ENCODE measurements at places on chromosomes 4 and X. TPM values are rescaled to one million over a fixed set of nuclear protein-coding genes. Genes with fewer than 3 reads are reported as not detected.

The DRP2 gene
- 5.8 TPM for total RNA-seq

The CENPVL2 gene
- total RNA-seq, result not detected

The RGN gene
- 6.1 TPM for total RNA-seq

The JAKMIP1 gene
- total RNA-seq, result 0.49 TPM

The SLC34A2 gene
- not detected for total RNA-seq

The SNCA gene
- total RNA-seq, result 21.9 TPM

GRCh38 chr4:157572284-157572683, 351.8 kb downstream of the GRIA2 start:
- H3K27ac ChIP-seq, result no peak overlapping the region
- no peaks in the 10 kb centered on the region for H3K27me3 ChIP-seq
- no peak overlapping the region for H3K4me3 ChIP-seq
- no peaks in the 10 kb centered on the region for H3K36me3 ChIP-seq
- H3K4me1 ChIP-seq, result no peaks in the 10 kb centered on the region

GRCh38 chrX:57902633-57903032, 7.6 kb downstream of the ZXDA start:
- no peak overlapping the region for H3K27ac ChIP-seq
- no peaks in the 10 kb centered on the region for H3K27me3 ChIP-seq
- H3K4me3 ChIP-seq, result no peak overlapping the region
- H3K4me1 ChIP-seq, result peaks cover 8% of the 10 kb centered on the region
- H3K36me3 ChIP-seq, result no peaks in the 10 kb centered on the region

GRCh38 chrX:71938371-71938770, 27.7 kb downstream of the NHSL2 start:
- no peaks in the 10 kb centered on the region for H3K27me3 ChIP-seq
- no peaks in the 10 kb centered on the region for H3K36me3 ChIP-seq
- H3K27ac ChIP-seq, result no peak overlapping the region
- no peak for DNase-seq
- H3K4me3 ChIP-seq, result no peak overlapping the region

GRCh38 chr4:111542056-111542455, 603.2 kb upstream of the FAM241A start:
- H3K27me3 ChIP-seq, result no peaks in the 10 kb centered on the region
- no peak for DNase-seq
- no peak overlapping the region for H3K27ac ChIP-seq
- no peaks in the 10 kb centered on the region for H3K4me1 ChIP-seq

- H3K36me3 ChIP-seq, result no peaks in the 10 kb centered on the region
- H3K4me1 ChIP-seq, result no peaks in the 10 kb centered on the region
- no peak for DNase-seq
- H3K4me3 ChIP-seq, result no peak overlapping the region
Measured at GRCh38 chr4:16443504-16444088, 217.3 kb upstream of the TAPT1 start.

DNA sequence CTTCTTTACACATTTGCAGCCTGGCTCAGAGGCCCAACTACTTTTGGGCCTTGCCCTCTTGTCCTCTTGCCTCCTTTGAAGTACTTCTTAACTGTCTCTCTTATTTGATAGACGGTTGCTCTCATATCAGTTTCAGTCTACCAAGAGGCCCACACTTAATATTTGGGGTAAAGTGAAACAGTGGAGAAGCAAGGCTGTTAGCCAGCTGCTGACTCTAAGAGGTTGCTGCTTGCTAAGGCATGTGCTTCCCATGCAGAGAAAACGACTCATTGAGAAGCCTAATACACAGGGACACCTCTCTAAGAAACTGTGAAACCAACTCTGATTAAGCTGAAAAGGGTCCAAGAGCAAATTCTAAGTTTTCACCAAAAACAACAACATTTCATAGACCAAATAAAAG, 94.6 kb downstream of the PPP3CA start:
- DNase-seq, result no peak
- H3K4me3 ChIP-seq, result no peak overlapping the region
- H3K4me1 ChIP-seq, result peaks cover 18% of the 10 kb centered on the region
- H3K27me3 ChIP-seq, result no peaks in the 10 kb centered on the region

- no peaks in the 10 kb centered on the region for H3K36me3 ChIP-seq
- H3K4me3 ChIP-seq, result no peak overlapping the region
- no peak overlapping the region for H3K27ac ChIP-seq
- H3K27me3 ChIP-seq, result no peaks in the 10 kb centered on the region
- no peak for DNase-seq
Measured at GRCh38 chrX:19293606-19294325, 50.0 kb upstream of the PDHA1 start.

- peaks cover 49% of the 10 kb centered on the region for H3K4me1 ChIP-seq
- H3K27me3 ChIP-seq, result no peaks in the 10 kb centered on the region
- no peak for DNase-seq
- H3K4me3 ChIP-seq, result no peak overlapping the region
Measured at GRCh38 chr4:38069271-38069760, 109.1 kb downstream of the PTTG2 start.

DNA sequence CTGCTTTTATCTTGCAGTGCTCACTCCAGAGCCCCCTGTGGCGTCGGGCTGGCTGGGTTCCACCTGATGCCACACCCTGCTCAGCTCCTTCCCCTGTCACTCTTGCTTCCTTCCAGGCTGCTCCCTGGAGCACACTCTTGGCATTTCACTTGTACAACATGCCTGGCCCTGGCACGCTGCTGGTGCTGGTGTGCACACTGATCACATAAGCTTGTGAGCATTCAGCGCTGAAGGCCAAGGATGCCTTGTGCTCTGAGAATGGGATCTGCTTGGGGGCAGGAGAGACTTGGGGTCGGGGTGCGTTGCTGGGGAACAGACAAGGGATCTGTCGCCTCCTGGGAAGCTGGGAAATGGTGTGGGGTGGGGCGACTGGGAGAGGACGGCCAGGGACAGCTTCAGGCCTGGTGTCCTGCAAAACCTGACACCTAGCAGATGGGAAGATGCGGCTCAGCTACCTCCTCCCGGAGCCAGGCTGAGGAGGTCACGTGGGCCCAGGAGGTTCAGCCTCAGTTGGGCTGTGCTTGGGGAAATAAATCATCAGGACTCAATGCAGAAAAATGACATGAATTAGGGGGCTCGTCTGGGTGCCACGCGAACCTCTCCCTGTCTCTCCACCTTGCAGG, 108.5 kb downstream of the PHKA2 start:
- no peak overlapping the region for H3K27ac ChIP-seq
- no peak for DNase-seq
- no peaks in the 10 kb centered on the region for H3K36me3 ChIP-seq

- no peaks in the 10 kb centered on the region for H3K36me3 ChIP-seq
- H3K27me3 ChIP-seq, result no peaks in the 10 kb centered on the region
Measured at GRCh38 chrX:22467571-22467970, 194.9 kb downstream of the CBLL2 start.

DNA sequence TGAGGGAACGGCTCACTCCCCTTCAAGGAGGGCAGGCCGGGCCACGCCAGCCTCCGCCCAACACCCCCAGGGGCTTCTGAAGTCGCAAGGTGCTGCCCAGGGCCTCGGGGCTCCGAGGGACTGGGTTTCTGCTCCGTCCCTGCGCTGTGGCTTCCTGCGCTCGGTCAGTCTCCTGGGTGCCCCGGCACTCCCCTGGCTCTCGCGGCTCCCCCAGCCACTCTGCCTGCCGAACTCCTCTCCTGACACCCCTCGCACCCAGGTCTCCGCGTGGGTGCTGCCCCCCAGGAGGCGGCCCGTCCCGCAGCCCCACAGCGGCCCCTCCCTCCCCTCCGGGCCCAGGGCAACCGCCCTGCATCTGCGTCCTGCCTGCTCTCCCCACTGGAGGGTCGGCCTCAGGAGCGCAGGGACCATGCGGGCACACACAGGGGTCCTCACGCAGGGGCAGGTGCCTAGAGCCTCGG, 151.9 kb downstream of the AFAP1 start:
- H3K27me3 ChIP-seq, result no peaks in the 10 kb centered on the region
- no peak overlapping the region for H3K4me3 ChIP-seq
- peaks cover 35% of the 10 kb centered on the region for H3K4me1 ChIP-seq
- no peak overlapping the region for H3K27ac ChIP-seq
- DNase-seq, result peak; percentile 56

- no peak overlapping the region for H3K4me3 ChIP-seq
- H3K36me3 ChIP-seq, result no peaks in the 10 kb centered on the region
- peaks cover 46% of the 10 kb centered on the region for H3K4me1 ChIP-seq
- peak; percentile 87 for DNase-seq
- H3K27me3 ChIP-seq, result no peaks in the 10 kb centered on the region
Measured at GRCh38 chr4:87092389-87093141, 127.9 kb downstream of the KLHL8 start.

DNA sequence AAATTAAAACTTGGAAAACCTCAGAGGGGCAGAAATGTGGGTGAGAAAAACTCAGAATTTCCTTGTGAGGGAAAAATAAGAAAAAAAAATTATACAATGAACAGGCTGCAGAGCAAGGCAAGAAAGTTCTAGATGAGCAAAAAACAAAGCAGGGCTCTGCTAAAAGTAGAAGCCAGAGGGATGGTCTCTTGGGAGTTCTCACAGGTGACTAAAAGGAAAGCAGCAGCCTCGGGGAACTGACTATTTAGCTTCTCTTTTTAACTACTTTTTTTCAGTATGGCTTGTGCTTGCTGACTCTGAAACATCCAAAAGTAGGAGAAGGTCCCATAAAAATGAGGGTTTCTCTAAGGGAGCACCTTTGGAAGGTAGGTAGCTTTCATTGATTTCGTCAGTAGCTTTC, 36.4 kb downstream of the PCDH19 start:
- DNase-seq, result no peak
- no peak overlapping the region for H3K27ac ChIP-seq
- H3K4me3 ChIP-seq, result no peak overlapping the region
- H3K4me1 ChIP-seq, result no peaks in the 10 kb centered on the region
- H3K36me3 ChIP-seq, result no peaks in the 10 kb centered on the region

GRCh38 chr4:145505995-145506394, 24.3 kb downstream of the SMAD1 start:
- H3K27ac ChIP-seq, result no peak overlapping the region
- no peaks in the 10 kb centered on the region for H3K36me3 ChIP-seq
- H3K4me3 ChIP-seq, result no peak overlapping the region
- DNase-seq, result no peak
- H3K4me1 ChIP-seq, result peaks cover 37% of the 10 kb centered on the region
- no peaks in the 10 kb centered on the region for H3K27me3 ChIP-seq

DNA sequence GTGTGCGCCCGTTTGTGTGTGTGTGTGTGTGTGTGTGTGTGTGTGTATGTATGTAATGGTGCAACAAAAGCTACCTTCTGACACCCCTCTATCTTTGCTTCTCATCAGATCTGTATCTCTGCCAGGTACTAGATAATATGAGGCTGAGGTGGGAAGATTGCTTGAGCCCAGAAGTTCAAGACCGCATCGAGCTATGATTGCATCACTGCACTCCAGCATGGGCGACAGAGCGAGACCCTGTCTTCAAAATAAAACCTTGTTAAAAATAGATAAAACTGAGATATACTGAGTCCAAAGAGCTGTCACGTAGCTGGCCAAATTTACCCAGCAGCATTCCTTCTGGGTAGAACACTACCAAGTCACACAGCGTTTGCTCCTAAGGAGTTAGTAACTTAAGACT, 18.4 kb downstream of the NLGN4X start:
- no peak overlapping the region for H3K27ac ChIP-seq
- no peak overlapping the region for H3K4me3 ChIP-seq
- no peak for DNase-seq
- H3K27me3 ChIP-seq, result no peaks in the 10 kb centered on the region
- H3K36me3 ChIP-seq, result no peaks in the 10 kb centered on the region
- H3K4me1 ChIP-seq, result no peaks in the 10 kb centered on the region
